ENCODE measurements at places on chromosomes 2 and 18. TPM values are rescaled to one million over a fixed set of nuclear protein-coding genes. Genes with fewer than 3 reads are reported as not detected.

The ODC1 gene
- total RNA-seq, result 159 TPM

The CNGA3 gene
- not detected for total RNA-seq

The TMEM169 gene
- 0.38 TPM for total RNA-seq

The TDRD15 gene
- total RNA-seq, result not detected

The SLC20A1 gene
- total RNA-seq, result 156 TPM

The GALR1 gene
- total RNA-seq, result not detected

The NPPC gene
- 0.21 TPM for total RNA-seq

The RIT2 gene
- total RNA-seq, result not detected

The CTAGE1 gene
- not detected for total RNA-seq

The NIFK gene
- 79.1 TPM for total RNA-seq

The BCL2L11 gene
- 7.8 TPM for total RNA-seq

The CYP1B1 gene
- 5.5 TPM for total RNA-seq

The CYP27A1 gene
- total RNA-seq, result 0.15 TPM

The FBXO36 gene
- total RNA-seq, result 0.87 TPM

All from A549 treated with Hydrocortisone at 1 μM for 4 hours (cell line).